ENCODE measurements at places on chromosomes 4 and X. TPM values are rescaled to one million over a fixed set of nuclear protein-coding genes. Genes with fewer than 3 reads are reported as not detected.

XK gene
- total RNA-seq = 1.5 TPM

IQCM gene
- not detected for total RNA-seq

NLRP2B gene
- total RNA-seq = not detected

RNF175 gene
- total RNA-seq = not detected

DYNLT3 gene
- 20.7 TPM for total RNA-seq

DRD5 gene
- total RNA-seq = not detected

CT45A5 gene
- 4.1 TPM for total RNA-seq

NEUROG2 gene
- total RNA-seq = 0.05 TPM

GIMD1 gene
- total RNA-seq = not detected

C4orf36 gene
- total RNA-seq = 2.6 TPM

SHOX gene
- total RNA-seq = not detected

PASD1 gene
- 65.8 TPM for total RNA-seq

MAGEB2 gene
- total RNA-seq = 158 TPM

CCNB3 gene
- total RNA-seq = 1.9 TPM

BEND2 gene
- not detected for total RNA-seq

CXXC4 gene
- total RNA-seq = 1.7 TPM

TEX13D gene
- total RNA-seq = 0.05 TPM

EMCN gene
- not detected for total RNA-seq

GPRIN3 gene
- total RNA-seq = 0.30 TPM

IL3RA gene
- total RNA-seq = not detected

SMIM43 gene
- total RNA-seq = not detected

Measured in HT1080 (cell line).